ENCODE measurements at places on chromosomes 2 and 18.

GRCh38 chr2:201383136-201383535 lies 26.0 kb upstream of the FLACC1 start:
- no peak overlapping the region for H3K27ac ChIP-seq
- no peak overlapping the region for H3K4me3 ChIP-seq
- H3K36me3 ChIP-seq: peaks cover 65% of the 10 kb centered on the region

DNA sequence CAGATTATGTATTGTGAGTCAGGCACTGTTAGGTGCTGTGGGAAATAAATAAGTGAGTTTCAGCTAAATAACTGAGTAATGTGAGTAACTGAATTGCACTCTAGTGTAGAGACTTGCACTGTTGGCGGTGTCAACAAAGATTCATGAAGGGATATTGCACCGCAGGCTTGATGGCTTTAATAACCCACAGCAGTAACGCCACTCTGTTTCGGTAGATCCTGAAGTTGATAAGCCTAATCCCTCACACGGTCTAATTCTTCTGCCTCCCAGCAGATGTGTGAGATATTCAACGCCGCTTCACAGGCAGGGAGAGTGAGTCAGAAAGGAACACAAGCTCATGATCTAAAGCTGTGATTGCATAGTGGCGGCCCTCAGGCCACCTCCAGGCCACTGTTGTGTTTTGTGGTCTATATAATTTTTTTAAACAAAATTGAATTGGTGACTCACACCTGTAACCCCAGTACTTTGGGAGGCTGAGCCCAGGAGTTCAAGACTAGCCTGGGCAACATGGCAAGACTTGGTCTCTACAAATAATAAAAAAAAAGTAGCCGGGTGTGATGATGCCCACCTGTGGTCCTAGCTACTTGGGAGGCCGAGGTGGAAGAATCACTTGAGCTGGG lies 94.3 kb downstream of the LIPG start:
- no peak overlapping the region for H3K27ac ChIP-seq
- no peak overlapping the region for H3K4me3 ChIP-seq
- H3K4me1 ChIP-seq: no peaks in the 10 kb centered on the region
- H3K27me3 ChIP-seq: no peaks in the 10 kb centered on the region
- no peak for DNase-seq

DNA sequence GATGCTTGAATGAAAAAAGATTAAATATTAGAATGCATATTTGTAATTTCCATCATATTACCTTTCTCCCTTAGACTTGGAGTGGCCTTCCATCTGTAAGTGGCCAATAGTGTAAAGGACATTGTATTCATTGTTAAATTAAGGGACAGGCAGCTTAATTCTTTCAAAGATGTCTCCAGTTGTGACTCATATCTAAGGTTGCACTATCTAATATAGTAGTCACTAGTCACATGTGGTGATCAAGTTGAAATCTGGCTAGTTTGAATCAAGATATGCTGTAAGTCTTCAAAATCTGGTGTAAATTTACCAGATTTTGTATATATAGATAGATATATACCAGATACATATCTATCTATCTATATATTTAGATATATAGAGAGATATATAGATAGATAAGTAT lies 52.4 kb upstream of the AGPS start:
- no peak overlapping the region for H3K4me3 ChIP-seq
- no peak for DNase-seq

- no peaks in the 10 kb centered on the region for H3K36me3 ChIP-seq
- peaks cover 3% of the 10 kb centered on the region for H3K4me1 ChIP-seq
- H3K27me3 ChIP-seq: no peaks in the 10 kb centered on the region
- no peak for DNase-seq
- no peak overlapping the region for H3K4me3 ChIP-seq
- no peak overlapping the region for H3K27ac ChIP-seq
Measured at GRCh38 chr2:149173220-149173619, 134.7 kb downstream of the LYPD6B start.

DNA sequence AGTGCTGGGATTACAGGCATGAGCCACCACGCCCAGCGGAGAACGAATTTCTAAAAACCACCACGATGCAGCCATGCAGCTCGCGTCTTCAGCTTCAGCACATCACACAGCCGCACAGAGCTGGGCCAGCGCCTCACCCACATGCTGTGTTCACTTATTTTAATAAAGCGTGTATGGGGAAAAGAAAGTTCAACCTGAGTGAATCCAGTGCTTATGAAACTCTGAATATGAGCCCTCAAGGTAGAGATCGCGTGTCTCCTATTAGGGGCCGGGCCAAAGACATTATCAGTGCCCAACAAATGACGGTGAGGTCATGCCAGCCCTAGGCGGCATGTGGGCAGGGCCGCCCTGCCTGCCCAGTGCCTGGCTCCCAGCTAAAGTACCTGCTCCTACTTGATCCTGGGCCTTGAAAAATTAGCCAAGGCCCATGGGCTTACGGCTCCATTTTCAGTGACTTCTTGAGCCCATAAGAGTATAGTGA lies 44.3 kb downstream of the SPRED2 start:
- no peak overlapping the region for H3K27ac ChIP-seq
- peaks cover 13% of the 10 kb centered on the region for H3K27me3 ChIP-seq

DNA sequence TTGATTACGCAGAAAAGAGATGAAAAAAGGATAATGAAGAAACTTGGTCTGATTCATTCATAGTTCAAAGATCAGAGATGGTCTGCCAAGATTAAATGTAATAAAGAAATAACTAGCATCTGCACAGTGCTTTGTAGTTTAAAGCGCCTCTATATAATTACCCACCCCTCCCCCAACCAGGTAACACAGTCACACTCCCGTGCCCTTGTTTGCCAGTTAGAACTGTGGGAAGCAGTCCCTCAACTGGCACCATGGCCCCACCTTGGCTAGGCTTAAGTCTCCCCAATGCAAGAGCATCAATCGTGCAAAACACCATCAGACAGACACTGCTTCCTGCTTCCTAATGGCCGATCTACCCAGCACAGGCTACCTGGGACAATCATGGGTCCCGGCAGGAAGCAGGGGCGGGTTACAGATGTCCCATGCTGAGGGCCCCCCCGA lies 11.6 kb downstream of the ADCY3 start:
- H3K4me3 ChIP-seq: no peak overlapping the region
- H3K4me1 ChIP-seq: no peaks in the 10 kb centered on the region
- H3K27ac ChIP-seq: no peak overlapping the region
- peaks cover 36% of the 10 kb centered on the region for H3K36me3 ChIP-seq

GRCh38 chr2:232672588-232672987 lies 24.5 kb upstream of the GIGYF2 start:
- H3K4me1 ChIP-seq: peaks cover 9% of the 10 kb centered on the region
- H3K27me3 ChIP-seq: peaks cover 40% of the 10 kb centered on the region
- H3K4me3 ChIP-seq: no peak overlapping the region
- DNase-seq: no peak

Measured in activated naive CD4-positive, alpha-beta T cell treated with anti-CD3 and anti-CD28 coated beads, Interleukin-2, amount 10 ng/mL, durations not matched to agents 7 days and 5 days (primary cell).